ENCODE measurements at places on chromosomes 6 and 20. TPM values are rescaled to one million over a fixed set of nuclear protein-coding genes. Genes with fewer than 3 reads are reported as not detected.

DNA sequence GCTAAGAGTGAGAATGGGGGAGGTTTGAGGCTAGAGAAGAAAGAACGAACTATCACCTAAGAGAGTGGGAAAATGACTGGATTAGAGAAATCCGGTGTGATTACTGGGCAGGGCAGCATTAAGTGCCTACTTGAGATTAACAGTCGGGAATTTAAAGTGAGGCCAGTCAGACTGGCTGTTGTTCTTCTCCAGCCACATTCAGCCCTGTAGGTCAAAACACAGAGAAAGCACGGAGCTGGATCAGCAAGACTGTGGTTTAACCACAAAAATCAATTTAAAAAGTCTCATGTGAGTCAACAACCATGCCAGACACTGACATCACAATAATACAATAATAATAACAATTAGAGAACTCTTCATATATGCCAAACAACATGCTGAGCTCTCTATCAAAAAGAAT, 301.9 kb upstream of the SGK1 start:
- H3K4me1 ChIP-seq: no peaks in the 10 kb centered on the region
- H3K36me3 ChIP-seq: no peaks in the 10 kb centered on the region
- H3K27ac ChIP-seq: no peak overlapping the region
- H3K4me3 ChIP-seq: no peak overlapping the region
- DNase-seq: no peak

GRCh38 chr6:43318011-43318410, 9.4 kb upstream of the CRIP3 start:
- H3K4me3 ChIP-seq: no peak overlapping the region
- H3K4me1 ChIP-seq: no peaks in the 10 kb centered on the region
- no peaks in the 10 kb centered on the region for H3K27me3 ChIP-seq
- no peaks in the 10 kb centered on the region for H3K36me3 ChIP-seq
- H3K27ac ChIP-seq: no peak overlapping the region
- no peak for DNase-seq

Gene PKIG
- 29.5 TPM for total RNA-seq

GRCh38 chr20:63325021-63325471, 32.1 kb downstream of the COL20A1 start:
- DNase-seq: peak; percentile 40
- peaks cover 5% of the 10 kb centered on the region for H3K4me1 ChIP-seq
- no peaks in the 10 kb centered on the region for H3K36me3 ChIP-seq
- H3K27ac ChIP-seq: no peak overlapping the region
- no peaks in the 10 kb centered on the region for H3K27me3 ChIP-seq
- no peak overlapping the region for H3K4me3 ChIP-seq

- no peaks in the 10 kb centered on the region for H3K4me1 ChIP-seq
- H3K4me3 ChIP-seq: no peak overlapping the region
- no peaks in the 10 kb centered on the region for H3K27me3 ChIP-seq
- DNase-seq: peak; percentile 61
- H3K27ac ChIP-seq: no peak overlapping the region
Observed at GRCh38 chr6:161498359-161498758, 224.5 kb upstream of the AGPAT4 start.

- no peaks in the 10 kb centered on the region for H3K27me3 ChIP-seq
- H3K4me3 ChIP-seq: no peak overlapping the region
- DNase-seq: no peak
- no peak overlapping the region for H3K27ac ChIP-seq
- no peaks in the 10 kb centered on the region for H3K36me3 ChIP-seq
- H3K4me1 ChIP-seq: no peaks in the 10 kb centered on the region
Observed at GRCh38 chr6:33958526-33959328, 154.9 kb upstream of the MLN start.

DNA sequence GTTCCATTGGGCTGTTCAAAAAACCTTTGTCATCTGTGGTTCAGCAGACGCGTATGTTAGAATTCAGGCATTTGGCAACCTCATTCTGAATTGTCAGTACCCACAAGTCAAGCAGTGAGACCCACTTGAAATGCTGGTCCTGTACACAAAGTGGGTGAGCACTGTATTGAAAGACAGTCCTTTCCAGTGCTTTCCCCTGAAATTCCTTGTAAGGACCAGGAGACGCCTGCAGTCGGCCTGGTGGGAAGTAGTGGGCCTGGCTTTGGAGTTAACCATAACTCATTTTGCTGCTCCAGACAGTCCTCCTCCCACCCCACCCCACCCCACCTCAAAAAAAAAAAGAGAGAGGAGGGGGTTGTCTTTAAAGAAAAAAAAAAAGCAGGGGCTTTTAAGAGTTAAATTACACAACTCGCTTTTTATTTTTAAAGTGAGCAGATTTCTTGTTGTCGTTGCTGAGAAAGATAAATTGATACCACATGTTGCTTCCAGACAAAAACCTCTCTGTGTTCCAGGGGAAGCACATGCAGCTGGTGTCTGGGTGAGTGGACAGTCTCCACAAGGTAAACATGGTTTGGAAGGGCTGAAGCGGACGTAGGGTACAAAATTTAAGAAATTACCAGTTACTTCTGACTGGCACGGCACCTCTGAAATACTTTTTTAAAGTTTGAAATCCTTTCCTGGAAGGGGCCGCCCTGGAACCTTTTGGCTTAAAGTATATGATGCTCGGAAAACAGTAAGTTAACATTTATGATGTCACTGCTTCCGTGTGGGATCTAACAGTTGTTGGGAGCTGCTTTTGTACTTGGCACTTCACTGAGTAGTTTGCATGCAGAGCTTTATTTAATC, 95.3 kb downstream of the FOXO3 start:
- H3K4me1 ChIP-seq: no peaks in the 10 kb centered on the region
- no peaks in the 10 kb centered on the region for H3K27me3 ChIP-seq
- no peak for DNase-seq

Gene RCAN2
- total RNA-seq: not detected
